M059J (cell line): ENCODE measurements at places on chromosomes 2 and 18.

GRCh38 chr2:108918156-108918874, 70.7 kb downstream of the EDAR start:
- no peak for DNase-seq

GRCh38 chr2:134818321-134818720, 20.1 kb upstream of the ACMSD start:
- peak; percentile 67 for DNase-seq

DNA sequence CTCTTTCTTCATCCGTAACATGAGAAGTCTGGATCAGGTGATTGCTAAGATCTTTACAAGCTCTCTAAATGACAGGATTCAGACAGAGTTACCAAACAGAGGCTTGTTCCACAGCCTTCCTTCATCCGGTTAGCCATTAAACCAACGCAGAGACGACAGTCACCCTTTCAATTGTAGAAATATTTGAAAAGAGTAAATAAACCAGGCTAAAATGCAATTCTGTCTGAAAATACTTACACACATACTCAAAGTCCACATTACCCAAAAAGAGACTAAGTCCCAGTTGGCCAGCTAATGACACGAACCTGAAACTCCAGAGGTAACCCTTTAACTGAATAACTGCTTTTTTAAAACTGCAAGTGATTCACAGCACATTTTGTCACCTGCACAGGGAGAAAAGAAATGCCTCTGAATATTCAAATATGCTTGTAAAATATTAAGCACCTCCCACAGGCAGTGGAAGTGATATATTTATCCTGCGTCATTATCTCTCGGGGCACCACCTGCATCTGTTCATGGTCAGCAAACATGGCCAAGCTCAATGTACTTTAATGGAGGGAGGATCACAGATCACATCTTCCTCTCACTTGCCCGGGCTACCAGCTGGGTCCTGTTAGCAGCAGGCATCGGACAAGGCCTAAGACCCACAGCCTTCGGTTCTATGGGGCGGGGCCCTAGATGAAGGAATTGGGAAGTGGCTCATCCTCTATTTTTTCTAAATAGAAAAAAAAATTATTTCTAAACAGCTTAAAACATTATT, 38.8 kb upstream of the DNER start:
- DNase-seq, result no peak

- DNase-seq, result no peak
Measured at GRCh38 chr18:45174629-45175136, 440.6 kb upstream of the SLC14A2 start.

DNA sequence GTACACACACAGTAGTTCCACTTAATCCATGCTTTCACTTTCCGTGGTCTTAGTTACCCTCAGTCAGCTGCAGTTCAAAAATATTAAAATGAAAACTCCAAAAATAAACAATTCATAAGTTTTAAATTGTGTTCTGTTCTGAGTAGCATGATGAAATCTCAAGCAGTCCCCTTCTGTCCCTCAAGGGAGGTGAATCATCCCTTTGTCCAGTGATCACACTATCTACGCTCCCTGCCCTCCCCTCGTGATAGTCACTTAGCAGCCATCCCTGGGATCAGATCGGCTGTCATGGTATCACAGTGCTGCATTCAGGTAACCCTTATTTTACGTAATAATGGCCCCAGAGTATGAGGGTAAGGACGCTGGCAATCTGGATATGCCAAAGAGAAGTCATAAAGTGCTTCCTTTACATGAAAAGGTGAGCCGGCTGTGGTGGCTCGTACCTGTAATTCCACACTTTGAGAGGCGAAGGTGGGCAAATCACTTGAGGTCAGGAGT, 5.8 kb upstream of the RTN4 start:
- DNase-seq, result peak; percentile 52

- DNase-seq, result no peak
Measured at GRCh38 chr2:154207288-154208047, 335.7 kb downstream of the GALNT13 start.

DNA sequence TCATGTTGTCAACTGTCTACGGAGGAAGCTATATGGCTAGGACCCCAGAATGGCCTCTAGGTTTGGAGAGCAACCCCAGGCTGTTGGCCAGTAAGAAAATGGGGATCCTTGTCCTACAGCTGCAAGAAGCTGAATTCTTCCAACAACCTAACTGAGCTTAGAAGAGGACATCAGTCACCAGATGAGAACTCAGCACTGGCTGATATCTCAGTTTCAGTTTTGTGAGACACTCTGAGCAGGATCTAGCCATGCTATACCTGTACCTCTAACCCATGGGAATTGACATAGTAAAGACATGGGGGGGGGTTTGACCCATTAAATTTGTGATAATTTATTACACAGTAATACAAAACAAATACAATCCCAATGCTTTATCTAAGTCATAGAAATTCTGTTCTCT, 312.5 kb downstream of the ERBB4 start:
- no peak for DNase-seq

DNA sequence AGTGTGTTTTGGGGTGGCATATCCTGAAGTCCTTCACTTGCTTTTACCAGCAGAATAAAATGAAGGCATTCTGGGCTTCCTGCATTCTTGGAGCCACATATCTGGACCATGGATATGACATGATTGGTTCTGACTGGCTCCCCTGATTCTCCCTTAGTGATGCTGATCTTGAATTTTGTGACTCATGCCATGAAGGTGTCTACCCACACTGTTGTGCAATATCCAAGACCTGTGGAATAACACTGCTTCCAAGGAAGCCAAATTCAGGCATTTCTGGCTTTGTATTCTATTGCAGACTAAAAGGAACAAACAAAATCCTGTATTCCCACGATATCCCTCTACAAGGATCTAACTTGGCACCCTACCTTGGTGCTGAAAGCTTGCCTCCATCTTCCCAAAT, 125.8 kb downstream of the LYPD6B start:
- DNase-seq, result peak; percentile 61

- no peak for DNase-seq
Measured at GRCh38 chr2:9652898-9653479, 22.2 kb upstream of the YWHAQ start.

DNA sequence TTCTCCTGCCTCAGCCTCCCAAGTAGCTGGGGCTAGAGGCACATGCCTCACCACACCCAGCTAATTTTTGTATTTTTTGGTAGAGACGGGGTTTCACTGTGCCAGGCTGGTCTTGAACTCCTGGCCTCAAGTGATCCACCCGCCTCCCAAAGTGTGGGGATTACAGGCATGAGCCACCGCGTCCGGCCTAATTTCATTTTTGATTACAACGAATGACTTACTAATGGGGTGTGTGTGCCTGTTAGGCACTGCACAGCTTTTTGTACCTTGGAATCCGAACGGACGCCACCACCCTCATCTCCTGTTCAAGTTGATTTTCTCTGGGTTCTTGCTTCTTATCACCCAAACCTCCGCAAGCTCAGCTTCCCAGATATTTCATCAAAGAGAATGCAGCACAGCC, 17.2 kb downstream of the PTMA start:
- DNase-seq, result no peak

- DNase-seq, result peak; percentile 98
Measured at GRCh38 chr2:157692768-157693167, 64.1 kb upstream of the ACVR1C start.

- no peak for DNase-seq
Measured at GRCh38 chr18:64991102-64991501, 759.7 kb upstream of the CDH7 start.

DNA sequence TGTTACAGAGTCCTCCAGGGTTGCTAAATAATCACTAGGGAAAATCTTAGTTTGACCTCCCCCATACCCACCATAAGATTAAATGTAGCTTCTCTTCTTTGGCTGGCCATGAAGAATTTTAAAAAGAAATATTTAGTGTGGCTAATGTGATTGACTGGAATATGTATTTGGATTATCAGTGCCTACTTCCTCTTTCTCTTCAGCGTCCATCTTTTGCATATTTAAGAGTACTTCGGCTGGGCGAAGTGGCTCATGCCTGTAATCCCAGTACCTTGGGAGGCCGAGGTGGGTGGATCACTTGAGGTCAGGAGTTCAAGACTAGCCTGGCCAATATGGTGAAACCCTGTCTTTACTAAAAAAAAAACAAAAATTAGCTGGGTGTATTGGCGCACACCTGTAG, 28.8 kb downstream of the ADAM23 start:
- DNase-seq, result no peak

- DNase-seq, result no peak
Measured at GRCh38 chr18:58373481-58373880, 255.4 kb downstream of the ALPK2 start.

DNA sequence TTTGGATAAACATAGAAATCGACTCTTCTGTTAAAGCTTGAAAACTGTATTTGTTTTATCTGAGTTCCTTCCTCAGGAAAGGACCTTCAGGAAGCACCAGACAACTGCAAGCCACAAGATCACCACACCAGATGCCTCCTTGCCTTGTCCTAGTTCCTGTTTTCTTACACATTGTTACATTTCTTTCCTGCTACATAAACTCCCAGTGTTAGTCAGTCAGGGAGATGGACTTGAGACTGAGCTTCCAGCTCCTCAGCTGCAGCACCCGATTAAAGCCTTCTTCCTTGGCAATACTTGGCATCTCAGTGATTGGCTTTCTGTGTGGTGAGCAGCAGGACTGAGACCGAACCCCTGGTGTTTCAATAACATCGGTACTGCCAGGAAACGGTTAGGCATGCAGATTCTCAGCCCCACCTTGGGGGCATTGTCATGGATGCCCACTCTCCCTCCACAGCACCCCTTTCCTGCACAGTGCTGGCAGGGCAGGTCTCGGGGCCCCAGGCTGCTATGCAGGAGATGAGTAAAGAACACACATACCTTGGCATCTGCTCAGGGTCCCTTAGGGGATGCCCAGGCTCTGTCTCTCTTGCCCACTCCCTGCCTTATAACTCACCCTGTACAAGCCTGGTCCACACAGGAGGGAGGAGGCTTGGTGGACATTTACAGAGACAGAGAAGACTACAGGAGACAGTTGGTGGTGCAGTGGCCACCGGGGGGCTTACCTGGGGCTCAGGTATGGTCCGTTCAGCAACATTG, 32.6 kb downstream of the ANKMY1 start:
- DNase-seq, result no peak

- DNase-seq, result peak; percentile 77
Measured at GRCh38 chr2:201127570-201127969, 11.6 kb downstream of the CFLAR start.

DNA sequence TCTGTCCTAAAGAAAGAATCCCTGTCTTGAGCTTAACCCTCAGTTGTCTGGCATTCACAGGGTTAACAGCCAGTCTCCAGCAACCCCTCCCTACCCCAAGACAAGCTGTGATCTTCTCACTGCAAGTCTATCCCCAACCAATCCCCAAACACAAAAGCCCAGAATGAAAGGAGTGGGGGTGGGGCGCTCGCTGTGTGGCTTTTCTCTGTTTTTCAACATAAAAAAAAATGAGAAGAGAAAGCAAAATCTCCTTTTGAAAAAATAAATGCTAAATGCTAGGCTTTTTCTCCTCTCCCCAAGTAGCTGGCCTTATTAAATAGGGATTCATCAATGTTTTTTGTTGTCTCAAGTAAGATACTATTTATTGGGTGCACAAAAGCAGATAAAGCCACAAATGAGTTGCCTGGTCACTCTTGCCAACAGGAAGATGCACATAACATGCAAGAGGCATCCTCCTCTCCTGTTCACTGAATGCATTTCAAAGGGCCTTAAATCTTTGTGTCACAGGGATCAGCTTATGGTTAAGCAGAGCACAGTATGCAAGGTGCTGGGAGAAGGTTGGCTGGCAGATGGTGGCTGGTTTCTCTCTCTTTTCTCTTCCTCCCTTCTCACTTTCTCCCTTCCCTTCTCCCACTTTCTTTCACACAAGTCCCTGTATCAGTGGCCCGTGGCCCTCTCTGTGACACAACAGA, 225.6 kb downstream of the CMPK2 start:
- no peak for DNase-seq

GRCh38 chr2:46942143-46942526, 26.5 kb upstream of the MCFD2 start:
- DNase-seq, result peak; percentile 27

DNA sequence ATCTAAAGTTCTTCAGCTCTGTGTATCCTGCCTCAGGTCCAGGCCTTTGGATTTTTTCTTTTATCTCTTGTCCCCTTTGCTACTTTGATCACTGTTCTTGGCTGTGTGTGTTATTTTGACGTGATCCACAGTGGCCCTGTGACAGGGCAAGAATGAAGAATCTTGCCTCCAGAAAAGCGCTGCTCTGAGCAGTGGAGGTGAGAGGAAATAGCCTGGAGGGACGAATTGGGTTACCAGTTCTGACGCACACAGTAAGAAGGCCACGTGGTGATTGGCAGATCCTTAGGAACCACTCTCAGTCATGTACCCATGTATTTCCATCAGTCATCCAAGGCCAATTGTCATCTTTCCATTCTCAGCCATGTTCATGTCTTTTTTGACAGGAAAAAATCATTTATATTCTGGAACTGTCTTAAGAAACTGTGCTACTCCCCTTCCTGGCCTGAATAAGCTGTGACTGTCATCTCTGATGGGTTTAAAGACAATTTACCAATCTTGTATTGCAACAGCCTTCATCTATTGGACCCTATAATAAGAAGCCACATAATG, 47.6 kb downstream of the MAPK4 start:
- peak; percentile 3 for DNase-seq

- DNase-seq, result peak; percentile 15
Measured at GRCh38 chr2:102256276-102256675, 55.1 kb upstream of the IL1RL1 start.

DNA sequence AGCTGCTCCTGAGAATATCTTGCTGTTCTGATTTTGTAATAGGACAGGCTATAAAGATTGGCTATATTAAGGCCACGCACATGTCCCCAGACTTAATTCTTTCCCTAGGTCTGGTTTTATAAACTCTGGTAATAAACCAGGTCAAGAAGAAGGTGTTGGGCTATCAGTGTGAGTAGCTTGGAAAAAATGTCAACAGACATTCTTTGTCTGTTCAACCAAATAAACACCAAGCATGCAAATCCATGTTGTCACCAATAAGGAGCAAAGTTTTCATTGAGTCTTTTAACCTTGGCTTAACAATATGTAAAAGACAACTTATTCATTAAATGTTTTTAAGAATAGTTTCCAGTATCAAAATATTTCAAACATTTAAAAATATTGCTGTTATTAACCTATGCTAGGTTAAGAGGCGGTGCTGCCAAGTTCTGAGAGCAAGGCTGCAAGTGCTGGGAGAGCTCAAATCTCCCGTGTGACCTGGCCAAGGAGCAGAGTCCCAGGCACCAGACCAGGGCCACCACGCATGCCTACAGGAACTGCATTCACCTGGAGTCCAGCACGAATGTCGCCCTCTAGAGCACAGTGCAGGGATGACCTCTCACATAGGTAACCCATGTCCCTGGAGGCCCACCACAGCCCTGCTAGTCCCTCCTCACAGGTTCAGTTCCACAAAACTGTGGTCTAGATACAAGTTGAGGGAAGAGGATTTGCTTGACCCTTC, 120.5 kb upstream of the POU3F3 start:
- peak; percentile 2 for DNase-seq

- DNase-seq, result peak; percentile 33
Measured at GRCh38 chr2:42567364-42567763, 1.1 kb upstream of the MTA3 start.

- DNase-seq, result no peak
Measured at GRCh38 chr18:74556126-74556525, 21.8 kb downstream of the CNDP1 start.

DNA sequence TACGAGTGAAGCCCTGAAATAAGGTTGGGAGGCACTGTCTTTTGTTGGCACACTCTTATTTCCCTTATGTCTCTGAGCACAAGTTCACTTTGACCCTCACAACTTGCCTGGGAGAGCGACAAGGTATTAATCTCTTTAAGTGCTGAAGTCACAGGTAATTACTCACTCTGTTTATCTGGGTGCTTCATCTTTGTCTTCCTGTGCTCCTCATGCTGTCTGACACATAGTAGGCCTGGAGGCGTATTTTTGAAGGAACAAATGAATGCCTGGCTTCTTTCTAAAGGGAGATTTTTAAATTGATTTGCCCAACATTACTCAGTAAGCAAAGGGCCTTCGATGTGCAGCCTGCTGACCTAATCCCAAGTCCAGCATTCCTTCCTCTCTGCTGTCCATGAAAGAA, 507.1 kb upstream of the TNP1 start:
- DNase-seq, result peak; percentile 83
